ENCODE measurements at places on chromosomes 3 and 15.

DNA sequence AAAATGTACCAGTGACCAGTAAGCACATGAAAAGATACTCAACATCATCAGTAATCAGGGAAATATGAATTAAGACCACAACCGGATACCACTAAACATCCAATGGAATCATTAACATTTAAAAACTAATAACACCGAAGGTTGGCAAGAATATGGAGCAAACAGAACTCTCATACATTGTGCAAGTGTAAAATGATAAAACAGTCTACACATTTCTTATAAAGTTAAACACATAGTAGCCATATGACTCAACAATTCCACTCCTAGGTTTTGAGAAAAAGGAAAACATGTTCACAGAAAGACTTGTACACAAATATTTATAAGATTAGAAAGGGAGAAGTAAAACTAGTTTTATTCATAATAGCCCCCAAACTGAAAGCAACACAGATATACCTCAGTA, 60.3 kb upstream of the SLCO2A1 start:
- no peak for DNase-seq

DNA sequence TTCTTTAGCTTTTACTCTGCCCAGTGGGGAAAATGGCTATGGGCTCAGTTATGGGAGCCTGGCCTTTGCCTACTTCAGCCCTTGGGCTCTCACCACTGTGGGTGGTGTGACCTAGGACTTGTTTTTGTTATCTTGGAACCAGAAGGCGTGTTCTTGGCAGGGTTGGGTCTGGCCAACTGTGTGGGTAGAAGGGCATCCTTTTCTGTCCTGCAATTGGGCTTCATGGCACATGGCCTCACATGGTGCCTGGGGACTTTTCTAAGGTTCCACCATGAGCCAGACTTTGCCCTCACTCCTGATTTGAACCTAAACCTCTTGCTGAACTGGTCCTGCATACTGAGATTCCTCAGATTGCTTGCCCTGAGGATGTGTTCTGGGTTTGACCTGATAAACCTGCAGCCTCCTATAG, 1.7 kb downstream of the GLYCTK start:
- DNase-seq: no peak

GRCh38 chr3:102979191-102979590, 544.4 kb downstream of the ZPLD1 start:
- no peak for DNase-seq

GRCh38 chr3:123728014-123728413, 143.2 kb upstream of the HACD2 start:
- DNase-seq: no peak

DNA sequence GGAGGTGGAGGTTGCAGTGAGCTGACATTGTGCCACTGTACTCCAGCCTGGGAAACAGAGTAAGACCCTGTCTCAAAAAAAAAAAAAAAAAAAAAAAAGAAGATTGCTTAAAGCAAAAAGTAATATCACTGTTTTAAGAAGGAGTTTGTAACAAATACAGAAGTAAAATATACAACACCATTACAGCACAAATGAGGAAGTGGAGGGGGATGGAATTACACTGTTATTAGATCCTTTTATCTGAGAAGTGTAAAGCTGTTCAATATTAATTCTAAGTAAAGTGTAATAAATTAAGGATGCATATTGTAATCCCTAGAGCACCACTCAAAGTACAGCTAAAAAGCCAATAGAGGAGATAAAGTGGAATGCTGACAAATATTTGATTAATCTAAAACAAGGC, 47.0 kb upstream of the SNRPA1 start:
- DNase-seq: no peak

- no peak for DNase-seq
These were observed 297.6 kb downstream of the TBC1D5 start for GRCh38 chr3:17444865-17445264.

- no peak for DNase-seq
These were observed 50.4 kb downstream of the IL12A start for GRCh38 chr3:160038862-160039562.

GRCh38 chr15:95417761-95418160, 912.7 kb upstream of the NR2F2 start:
- no peak for DNase-seq

- DNase-seq: no peak
These were observed 94.9 kb upstream of the AADACL2 start for GRCh38 chr3:151638555-151639417.

GRCh38 chr3:119418641-119419040, 44.8 kb downstream of the TMEM39A start:
- DNase-seq: no peak

DNA sequence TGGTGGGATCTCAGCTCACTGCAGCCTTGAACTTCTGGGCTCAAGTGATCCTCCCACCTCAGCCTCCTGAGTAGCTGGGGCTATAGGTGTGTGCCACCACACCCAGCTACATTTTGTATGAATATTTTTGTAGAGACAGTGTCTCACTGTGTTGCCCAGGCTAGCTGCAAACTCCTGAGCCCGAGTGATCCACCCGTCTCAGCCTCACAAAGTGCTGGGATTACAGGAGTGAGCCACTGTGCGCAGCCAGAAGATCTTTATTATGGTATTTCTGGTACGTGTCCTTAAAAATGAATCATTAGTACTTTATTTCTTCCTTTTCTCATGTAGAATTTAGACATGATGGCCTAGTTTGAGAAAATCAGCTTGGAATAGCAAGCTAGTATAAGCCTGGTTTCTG, 153.3 kb downstream of the BCHE start:
- no peak for DNase-seq

DNA sequence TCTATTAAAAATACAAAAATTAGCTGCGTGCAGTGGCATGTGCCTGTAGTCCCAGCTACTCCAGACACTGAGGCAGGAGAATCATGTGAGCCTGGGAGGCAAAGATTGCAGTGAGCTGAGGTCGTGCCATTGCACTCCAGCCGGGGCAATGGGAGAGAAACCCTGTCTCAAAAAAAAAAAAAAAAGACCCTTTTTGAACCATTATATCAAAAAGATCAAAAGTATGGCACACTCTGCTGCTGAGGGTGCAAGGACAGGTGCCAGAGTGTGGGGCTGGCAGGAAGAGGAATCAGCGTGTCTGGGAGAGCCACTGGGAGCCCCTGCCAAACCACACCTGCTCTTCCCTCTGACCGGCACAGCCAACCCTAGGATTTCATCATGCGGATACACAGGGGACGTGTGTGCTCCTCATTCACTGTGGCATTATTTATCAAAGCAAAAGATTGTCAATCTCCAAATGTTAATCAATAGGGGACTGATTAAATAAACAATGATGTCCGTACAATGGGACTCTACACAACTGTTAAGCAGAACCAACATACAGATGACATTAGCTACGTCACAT, 147.3 kb upstream of the TLE3 start:
- no peak for DNase-seq

- DNase-seq: no peak
These were observed 70.3 kb upstream of the ARL8B start for GRCh38 chr3:5051772-5052171.

DNA sequence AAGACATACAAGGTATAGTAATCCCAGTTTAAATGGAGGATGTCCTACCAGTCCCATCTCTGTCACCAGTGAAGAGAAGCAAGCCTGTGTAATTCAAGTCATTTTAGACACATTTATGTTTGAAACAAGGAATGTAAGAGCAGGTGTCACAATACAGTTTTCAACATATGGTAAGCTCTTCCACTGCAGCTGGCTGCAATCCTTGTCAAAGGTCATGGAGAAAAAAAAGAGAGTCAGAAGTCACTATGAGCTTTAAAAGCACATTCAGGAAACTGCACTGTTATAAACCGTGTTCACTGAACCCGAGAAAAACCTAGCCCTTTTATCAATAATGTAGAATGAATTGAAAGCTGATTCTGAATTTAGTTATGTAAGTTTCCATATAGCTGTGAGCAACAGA, 206.4 kb downstream of the NAALADL2 start:
- no peak for DNase-seq

- no peak for DNase-seq
These were observed 40.4 kb upstream of the CTNNB1 start for GRCh38 chr3:41158947-41159346.

- DNase-seq: no peak
These were observed 8.0 kb upstream of the PAQR9 start for GRCh38 chr3:142971431-142971830.

DNA sequence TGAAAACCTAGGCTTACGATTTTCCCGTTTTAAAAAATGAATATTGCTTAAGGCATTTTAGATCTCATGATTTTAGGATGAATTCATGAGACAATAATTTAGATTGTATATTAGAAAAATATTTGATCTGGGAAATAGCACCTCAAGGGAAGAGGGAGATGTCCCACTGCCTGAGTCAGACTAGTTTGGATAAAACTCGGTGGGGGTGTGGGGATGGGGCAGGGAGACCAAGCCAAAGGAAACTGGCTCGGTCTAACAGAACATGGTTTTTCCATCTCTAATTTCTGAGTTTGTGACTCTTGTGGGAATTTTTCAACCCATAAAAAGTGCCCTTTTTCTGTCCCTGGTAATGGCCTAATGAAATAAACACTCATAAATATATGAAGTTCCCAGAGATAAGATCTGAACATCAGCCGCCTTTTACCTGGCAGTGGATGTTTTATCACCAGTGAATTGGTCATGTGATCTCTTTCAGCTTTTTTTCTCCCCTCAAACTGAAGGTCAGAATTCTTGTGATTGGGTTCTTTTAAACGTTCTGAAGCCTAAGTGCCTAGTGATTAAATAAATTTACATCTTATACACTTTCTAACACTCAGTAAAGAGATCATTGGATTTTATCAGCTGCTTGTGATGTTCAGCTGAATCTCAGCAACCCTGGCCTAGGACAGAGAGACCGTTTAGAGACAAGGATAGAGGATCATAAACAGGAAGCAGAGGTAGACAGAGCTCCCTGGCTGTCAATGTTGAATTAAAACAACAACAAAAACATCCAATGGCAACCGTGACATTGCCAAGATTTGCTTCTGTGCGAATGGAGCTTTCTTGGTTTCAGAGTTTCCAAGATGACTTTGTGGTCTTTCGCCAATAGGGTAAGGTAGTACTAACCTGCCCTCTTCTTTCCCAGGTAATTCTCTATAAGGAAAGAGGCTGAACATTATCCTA, 1038.2 kb downstream of the MCTP2 start:
- DNase-seq: no peak

DNA sequence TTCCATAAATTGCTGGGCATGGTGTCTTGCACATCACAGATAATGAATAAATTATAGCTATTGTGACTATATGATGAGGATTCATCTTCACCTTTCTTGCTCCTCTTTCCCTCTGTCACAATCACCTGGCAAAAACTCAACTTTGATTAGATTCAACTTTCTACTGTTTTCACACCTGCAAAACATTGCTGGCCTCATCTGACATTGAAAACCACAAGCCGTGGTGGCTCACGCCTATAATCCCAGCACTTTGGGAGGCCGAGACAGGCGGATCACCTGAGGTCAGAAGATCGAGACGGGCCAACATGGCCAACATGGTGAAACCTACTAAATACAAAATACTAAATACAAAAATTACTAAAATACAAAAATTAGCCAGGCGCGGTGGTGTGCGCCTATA, 12.7 kb upstream of the PEX5L start:
- DNase-seq: no peak

GRCh38 chr3:55343486-55344357, 143.4 kb downstream of the WNT5A start:
- DNase-seq: no peak

- no peak for DNase-seq
These were observed 383.1 kb downstream of the IL5RA start for GRCh38 chr3:2727101-2727500.

- no peak for DNase-seq
These were observed 426.5 kb upstream of the RASGRP1 start for GRCh38 chr15:38991126-38991525.

- no peak for DNase-seq
These were observed 54.7 kb downstream of the GJD2 start for GRCh38 chr15:34699968-34700640.

DNA sequence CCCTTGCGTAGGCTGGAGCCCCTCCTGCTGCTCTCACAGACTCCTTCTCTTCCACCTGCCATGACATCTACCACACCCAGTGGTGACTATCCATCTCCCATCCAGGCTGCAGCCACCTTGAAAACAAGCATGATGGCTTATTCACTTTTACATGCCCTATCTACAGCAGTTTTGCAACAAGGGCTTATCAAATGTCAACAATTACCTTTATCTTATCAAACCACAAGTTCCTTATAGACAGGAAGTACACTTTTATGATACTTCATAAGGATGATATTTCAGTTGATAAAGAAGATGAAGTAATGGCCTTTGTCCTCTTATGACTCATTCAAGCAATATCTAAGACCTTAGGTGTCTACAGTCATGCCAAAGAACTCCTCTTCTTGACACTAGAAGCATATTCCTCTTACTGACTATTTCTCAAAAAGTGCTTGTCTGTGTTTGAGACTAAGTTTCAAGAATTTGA, 125.3 kb upstream of the SPRED1 start:
- no peak for DNase-seq

DNA sequence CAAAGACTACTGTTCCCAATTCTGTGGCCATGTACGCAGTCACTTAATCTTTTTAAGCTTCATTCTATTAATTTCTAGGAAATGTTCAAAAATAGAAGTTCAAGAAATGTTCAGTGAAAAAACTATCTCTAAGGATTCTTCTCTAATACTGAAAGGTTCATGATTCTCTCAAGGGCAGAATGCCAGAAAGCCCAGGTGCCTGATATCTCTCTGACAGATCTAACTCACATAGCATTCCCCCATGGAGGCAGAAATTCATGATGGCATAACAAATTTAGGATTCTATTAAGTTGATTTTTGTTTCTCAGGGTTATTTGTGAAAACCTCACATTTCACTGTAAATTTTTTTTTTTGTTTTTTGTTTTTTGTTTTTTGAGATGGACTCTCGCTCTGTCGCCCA, 17.5 kb downstream of the CHRM5 start:
- DNase-seq: no peak

GRCh38 chr15:31752065-31752762, 278.1 kb upstream of the CHRNA7 start:
- no peak for DNase-seq

GRCh38 chr3:194304186-194304917, 46.8 kb downstream of the CPN2 start:
- no peak for DNase-seq
